ENCODE measurements at places on chromosomes 6 and 20.

DNA sequence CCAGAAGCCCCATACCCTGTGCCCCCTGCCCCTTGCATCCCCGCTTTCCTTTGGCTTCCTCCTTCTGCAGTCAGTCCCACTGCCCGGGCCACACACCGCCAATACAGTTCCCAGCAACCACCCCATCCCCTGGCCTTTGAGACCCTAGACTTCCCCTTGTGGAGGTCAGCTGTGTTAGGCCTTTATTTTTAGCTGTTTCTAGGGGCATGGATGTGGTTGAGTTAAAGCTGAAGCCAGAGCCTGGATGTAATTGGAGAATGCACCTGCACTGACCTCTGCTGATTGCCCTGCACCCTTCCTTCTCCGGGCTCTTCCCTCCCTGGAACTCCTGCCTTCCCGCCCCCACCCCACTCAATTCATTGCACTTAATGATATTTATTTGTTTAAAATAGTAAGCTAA lies 33.9 kb downstream of the LYRM2 start:
- DNase-seq, result no peak

GRCh38 chr6:105369145-105369544 lies 33.7 kb downstream of the PREP start:
- DNase-seq, result no peak

DNA sequence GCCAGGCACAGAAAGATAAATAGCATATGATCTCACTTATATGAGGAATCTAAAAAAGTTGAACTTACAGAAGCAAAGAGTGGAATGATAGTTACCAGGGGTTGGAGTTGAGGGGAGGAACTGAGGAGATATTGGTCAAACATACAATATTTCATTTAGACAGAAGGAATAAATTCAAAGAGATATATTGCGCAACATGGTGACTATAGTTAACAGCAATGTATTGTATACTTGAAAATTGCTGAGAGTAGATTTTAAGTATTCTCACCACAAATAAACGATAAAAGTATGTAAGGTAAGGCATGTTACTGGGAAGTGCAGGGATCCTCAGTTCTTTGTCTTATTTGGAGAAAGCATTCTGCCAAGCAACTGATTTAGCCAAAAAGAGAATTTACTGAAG lies 171.9 kb downstream of the LMBRD1 start:
- no peak for DNase-seq

GRCh38 chr20:25269057-25269832 lies 21.4 kb downstream of the PYGB start:
- DNase-seq, result no peak

DNA sequence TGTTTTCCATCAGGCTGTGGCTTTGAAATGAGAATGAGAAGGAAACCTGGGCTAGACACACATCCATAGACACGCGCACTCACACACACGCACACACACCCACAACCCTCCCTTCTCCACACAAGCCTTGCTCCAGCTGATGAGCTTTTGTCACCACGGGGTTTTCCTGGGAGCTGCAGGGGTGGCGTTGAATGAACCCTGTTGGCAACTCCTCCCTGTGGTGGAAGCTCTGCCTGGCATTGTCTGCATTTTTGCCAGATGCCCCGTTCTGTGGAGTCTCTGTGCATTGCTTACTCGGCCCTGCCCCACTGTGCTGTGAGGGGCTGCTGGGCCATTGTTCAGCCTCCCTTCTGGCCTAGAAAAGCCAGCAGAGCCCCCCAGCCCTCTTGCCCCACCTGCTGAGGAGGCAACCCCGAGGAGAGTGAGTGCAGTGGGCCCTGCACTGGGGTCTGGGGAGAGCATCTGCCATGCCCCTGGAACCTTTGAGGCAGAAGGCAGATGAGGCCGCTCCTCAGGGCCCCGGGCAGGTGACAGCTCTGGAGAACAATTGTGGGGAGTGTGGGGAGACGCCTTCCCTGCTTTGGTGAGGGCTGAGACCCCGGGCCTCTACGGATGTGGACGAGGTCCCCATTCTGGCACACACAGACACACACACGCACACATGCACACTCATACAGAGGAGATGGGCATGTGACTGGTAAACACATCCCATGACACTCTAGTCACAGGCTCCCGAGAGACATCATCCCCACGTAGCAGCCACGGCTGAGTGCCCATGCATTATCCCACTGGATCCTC lies 9.9 kb downstream of the ADIG start:
- peak; percentile 15 for DNase-seq

Data from AG08395 (cell line).